ENCODE measurements at places on chromosomes 2 and 18. TPM values are rescaled to one million over a fixed set of nuclear protein-coding genes. Genes with fewer than 3 reads are reported as not detected.

PPP1R1C gene
- not detected for total RNA-seq

IL1F10 gene
- total RNA-seq = not detected

- DNase-seq = no peak
Observed at GRCh38 chr2:31263636-31264190, 29.8 kb downstream of the EHD3 start.

DNA sequence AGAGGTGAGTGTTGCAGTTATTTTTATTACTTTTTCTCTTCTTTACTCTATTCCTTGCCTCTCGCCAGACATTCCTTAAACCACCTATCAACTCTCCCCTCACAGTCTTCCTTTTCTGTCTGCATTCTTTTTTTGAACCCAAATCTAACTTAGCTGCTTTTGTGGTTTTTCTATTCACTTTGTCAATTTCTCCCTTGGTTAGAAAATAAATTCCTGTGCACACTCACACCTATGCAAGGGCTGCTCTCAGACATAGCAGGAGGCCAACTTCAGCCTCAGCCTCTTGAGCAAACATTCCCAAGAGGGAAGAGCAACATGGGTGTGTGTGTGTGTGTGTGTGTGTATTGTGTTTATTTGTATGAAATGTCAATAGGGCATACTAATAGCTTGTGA, 808.6 kb downstream of the RNF144A start:
- no peak for DNase-seq

REG3G gene
- total RNA-seq = not detected

GRCh38 chr2:45859682-45860081, 208.2 kb downstream of the PRKCE start:
- no peak for DNase-seq

GRCh38 chr18:49884465-49884864, 71.1 kb upstream of the ACAA2 start:
- no peak for DNase-seq

- no peak for DNase-seq
Observed at GRCh38 chr2:105917688-105918087, 173.0 kb downstream of the NCK2 start.

REEP1 gene
- 0.20 TPM for total RNA-seq

CIAO1 gene
- 59.9 TPM for total RNA-seq

GRCh38 chr2:107645586-107645985, 181.1 kb upstream of the RGPD4 start:
- DNase-seq = no peak

- DNase-seq = no peak
Observed at GRCh38 chr2:78699696-78700095, 325.8 kb upstream of the REG3G start.
